ENCODE measurements at places on chromosomes 16 and 17.

DNA sequence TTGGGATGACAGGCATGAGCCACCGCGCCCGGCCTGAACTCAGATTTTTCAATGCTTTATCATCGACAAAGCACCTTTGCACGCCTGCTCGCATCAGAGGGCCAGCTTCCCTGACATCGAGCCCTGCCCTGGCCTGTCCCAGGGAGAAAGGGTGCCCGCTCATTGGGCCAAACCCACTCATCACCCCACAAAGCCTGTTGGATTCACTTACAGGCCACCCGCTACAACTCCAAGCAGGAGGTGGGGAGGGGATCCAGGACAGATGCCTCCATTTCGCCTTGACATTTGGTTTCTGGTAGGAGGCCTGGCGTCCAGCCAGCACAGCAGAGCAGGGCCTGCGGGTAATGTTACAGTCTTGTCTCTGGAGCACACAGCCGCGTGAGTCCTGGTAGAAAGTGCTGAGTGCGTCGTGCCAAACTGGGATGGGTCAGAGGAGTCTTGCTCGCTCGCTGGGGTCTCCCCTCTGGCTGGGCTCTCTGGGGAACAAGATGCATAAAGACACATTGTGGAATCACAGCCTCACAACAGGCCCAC is 19.8 kb downstream of the SMTNL2 start:
- DNase-seq, result peak; percentile 49

DNA sequence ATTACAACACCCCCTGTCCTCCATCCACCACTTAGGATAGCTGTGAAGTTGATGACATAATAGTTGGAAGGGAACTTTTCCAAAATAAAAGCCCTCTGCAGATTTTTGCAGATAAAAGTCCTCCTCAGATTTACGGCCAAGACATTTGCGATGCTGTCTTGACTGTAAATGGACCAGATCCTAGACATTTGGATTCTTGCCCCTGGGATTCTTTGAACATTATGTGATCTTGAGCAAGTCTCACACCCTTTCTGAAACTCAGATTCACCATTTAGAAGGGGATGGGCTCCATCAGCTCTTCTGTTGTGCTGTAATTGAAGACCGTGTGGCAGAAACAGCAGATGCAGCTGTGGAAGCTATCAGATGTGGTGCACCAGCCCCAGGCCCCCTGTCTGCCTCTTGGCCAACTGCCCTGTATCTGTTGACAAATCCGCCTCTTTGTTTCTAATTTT is 153.9 kb upstream of the CACNG3 start:
- no peak for DNase-seq

DNA sequence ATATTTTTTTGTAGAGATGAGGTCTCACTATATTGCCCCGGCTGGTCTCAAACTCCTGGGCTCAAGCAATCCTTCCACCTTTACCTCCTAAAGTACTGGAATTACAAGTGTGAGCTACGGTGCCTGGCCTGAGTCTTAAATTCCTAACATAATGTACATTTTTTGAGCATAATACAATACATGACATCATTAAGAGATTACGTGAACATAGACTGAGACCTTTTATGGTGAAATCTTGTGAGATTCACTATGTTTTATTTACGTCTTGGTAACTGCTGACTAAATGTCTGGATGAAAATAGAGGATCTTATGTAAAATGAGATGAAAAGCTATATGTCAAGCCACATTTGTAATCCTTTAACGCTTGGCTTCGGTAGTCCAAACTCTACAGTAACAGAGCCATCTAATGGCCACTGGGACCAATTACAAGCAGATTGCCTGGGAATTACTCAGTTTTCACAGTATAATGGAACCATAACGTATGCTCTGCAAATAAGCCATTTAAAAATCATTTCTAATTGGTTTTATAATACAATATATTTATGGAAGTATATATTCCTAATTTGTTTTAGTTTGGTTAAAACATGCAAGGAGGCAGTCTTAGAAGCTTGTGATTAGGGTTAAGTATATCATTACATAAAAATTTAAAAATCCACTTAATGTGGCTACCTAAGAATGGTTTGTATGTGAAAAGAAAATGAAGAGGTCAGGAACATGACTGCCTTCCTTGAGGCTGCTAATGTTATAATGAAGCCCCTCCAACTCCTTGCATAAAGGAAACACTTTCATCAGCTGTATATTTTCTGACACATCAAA is 8.1 kb upstream of the EFCAB13 start:
- DNase-seq, result peak; percentile 83

- DNase-seq, result no peak
Observed at GRCh38 chr17:21245639-21246084, 7.5 kb downstream of the NATD1 start.
